ENCODE measurements at places on chromosomes 1 and 21. TPM values are rescaled to one million over a fixed set of nuclear protein-coding genes. Genes with fewer than 3 reads are reported as not detected.

SMCP gene
- not detected for polyA plus RNA-seq

- no peak for DNase-seq
Observed at GRCh38 chr1:29341936-29342335, 105.6 kb downstream of the PTPRU start.

DNA sequence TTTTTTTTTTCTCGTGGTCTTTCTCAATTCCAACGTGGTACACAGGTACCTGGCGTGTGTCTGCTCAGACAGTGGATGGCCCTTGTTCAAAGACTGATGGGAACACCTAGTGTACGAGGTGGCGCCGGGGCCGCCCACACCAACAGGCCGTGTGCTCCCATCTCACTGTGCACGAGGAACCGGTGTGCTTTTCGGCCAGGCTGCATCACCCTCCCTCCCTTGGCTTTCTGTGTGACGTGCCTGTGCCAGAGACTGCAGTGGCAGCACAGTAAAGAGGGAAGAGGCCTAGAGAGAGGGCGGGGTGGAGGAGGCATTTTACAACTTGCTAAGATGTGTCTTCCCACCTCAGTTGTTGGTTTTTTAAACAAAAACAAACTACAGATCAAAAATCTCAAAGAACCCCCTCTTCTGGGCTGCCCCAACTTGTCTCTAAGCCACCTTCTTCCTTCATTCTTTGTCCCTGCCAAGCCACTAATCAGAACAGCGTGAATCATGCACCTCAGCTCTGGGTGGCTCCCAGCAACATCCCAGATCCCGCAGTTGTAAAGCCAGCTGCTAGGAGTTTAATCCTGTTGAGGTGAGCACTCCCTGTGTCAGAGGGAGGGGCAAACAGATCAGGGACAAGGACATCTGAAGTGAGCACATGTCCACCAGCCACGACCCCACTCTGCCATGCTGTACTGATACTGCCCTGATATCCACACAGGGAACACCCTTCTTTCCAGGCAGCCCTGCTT lies 20.7 kb downstream of the IRF2BP2 start:
- no peak for DNase-seq

DNA sequence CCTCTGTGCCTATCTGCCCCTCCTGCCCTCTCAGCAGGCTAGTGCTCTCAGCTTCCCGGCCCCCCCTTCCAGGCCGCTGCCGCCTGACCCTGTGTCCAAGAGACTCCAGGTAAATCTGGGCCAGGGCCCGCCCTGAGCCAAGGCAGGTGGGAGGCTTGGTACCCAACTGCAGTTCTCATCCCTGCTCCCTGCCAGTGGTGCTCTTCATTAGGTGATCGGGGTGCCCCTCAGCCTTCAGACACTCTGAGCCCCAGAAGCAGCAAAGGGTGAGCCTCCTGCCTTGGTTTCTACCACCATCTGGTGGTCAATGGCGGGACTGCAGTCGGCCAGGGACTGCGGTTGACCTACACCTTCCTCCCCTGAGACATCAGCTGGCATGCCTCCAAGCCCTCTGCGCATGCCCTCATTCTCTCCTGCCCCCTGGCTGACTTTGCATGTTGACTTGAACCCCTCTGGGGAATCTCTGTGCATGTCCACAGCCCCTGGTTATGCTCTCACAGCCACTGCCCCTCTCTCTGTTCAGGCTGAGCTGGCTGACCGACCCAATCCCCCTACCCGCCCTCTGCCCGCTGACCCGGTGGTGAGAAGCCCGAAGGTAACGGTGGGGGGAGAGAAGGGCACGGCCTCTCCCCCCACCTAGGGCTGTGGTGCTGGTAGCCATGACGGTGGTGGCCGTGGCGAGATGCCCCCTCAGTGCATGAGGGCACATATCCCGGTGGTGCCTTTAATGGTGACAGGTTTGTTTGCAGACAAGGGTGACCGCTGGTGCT lies 2.0 kb upstream of the EFNA4 start:
- DNase-seq: no peak

DNA sequence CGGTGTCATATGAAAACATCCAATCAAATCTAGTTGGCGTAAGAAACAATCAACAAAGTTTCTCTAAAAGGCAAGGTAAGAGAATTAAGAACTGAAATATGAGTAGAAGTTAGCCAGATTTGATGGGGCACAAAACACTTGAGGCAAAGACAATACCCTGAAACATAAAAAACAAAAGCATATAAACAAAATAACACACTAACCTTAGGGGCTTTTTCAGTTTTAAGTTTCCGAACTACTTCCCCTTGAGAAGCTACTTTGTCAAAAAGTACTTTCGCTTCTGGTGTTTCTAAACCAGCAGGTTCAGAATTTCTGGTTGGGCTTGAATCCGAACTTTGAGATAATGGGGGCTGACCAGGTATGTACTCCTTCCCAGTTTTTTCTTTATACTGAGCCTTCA lies 57.9 kb downstream of the EPRS1 start:
- DNase-seq: no peak

- no peak for DNase-seq
Observed at GRCh38 chr1:162094271-162094670, 24.8 kb downstream of the NOS1AP start.
